ENCODE measurements at places on chromosomes 5 and 9.
A peak's percentile ranks its signal among the peaks of the same experiment; 100 is the strongest.

DNA sequence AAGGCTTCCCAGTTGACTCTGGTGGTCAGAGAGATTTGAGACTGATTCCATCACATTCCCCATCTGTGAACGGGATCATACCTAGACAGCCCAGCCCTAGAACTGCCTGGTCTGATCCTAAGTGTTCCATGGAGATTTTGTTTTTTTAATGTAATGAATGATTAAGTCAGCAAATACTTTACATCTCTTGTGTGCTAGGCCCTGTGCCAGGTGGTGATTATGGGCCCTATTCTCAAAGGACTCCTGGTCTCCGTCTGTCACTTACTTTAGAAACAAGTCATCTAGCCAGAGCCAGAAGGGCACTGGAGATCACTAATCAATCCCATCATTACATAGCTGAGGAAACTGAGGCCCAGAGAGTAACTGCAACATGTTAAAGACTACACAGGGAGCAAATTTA, 1.1 kb upstream of the GPX3 start:
- DNase-seq = peak; percentile 25

DNA sequence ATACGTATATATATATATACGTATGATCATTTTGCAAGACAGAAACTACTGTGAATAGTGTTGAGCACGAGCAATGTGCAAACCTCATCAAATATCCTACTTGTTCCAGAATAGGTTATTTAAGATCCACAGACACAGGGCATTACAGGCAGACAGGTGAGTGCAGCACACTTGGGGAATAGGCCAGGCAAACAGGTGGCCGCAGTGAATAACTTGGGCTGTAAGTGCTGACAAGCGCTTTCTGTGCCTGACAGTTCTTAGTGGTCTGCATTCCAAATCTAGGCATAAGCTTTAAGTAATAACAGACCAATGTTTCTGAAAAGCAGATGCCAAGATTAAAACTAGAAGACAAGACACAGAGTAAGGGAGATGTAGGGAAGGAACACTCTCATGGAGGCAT, 77.9 kb downstream of the LHFPL2 start:
- no peak for DNase-seq

DNA sequence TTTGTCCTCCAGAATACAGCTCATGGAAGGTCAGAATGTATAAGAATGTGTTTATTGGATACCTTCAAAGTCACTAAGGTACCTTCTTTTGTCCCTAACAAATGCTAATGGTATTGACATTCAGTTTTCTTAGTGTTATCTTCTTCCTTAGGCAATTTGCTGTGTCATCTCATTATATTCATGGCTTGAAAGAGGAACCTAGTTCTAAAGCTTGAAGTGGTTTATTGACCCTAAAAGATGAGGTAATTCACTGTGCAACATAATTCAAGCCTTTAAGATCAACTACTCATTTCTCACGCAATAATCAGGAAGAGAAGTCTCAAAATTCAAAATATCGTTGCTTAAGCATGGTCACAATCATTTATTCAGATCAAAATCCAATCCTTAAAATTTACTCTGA, 342.7 kb upstream of the RIOK2 start:
- no peak for DNase-seq

- no peak for DNase-seq
These were observed 208.9 kb downstream of the PDE4D start for GRCh38 chr5:59684388-59685190.

- DNase-seq = no peak
These were observed 385.2 kb downstream of the SPOCK1 start for GRCh38 chr5:137113939-137114338.

GRCh38 chr9:24258626-24259025, 287.1 kb downstream of the IZUMO3 start:
- DNase-seq = no peak

DNA sequence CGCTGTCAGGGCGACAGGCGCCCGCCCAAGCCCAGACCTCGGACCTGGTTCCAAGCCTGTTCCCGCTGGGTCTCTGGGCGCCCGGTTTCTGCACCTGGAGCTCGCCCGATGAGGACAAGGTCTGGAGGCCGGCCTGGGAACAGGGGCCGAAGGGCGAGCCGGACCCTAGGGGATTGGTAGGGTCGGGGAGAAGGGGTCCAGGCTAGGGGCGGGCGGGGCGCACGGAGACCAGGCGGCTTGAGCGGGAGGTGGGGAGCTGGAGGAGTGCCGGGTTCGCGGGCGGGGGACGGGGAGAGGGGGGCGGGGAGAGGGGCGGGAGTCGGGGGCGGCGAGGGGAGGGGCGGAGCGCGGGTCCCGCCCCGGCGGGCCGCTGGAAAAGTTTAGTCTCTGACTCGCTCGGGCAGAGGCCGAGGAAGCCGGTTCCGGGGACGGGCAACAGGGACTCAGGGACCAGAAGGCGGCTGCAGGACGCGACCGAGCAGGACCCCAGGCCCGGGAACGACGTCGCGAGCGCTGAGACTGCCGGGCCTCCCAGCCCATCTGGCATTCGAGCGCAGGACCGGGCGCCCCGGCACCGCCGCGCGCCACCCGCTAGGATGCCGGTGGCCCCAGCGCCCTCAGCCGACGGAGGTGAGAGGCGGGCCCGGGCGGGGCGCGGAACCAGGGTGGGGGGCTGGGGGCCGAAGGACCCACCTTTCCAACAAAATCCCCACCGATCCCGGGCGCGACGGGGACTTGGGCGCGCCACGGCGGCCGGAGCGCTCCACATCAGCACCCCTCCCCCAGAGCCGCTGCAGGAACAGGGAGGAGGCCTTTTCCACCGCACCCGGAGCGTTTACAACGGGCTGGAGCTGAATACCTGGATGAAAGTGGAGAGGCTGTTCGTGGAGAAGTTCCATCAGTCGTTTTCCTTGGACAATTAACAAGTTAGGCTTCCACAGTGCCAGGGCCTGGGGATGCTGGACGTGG, at the start of gene S1PR3:
TSS of gene S1PR3 (plus strand) at position 403 of the 969 bp plus-strand sequence. CDS start 9,733 bp downstream, outside the sequence.
- peak; percentile 57 for DNase-seq

GRCh38 chr9:131500377-131500776, 2.3 kb upstream of the POMT1 start:
- DNase-seq = no peak

- DNase-seq = no peak
These were observed 19.9 kb upstream of the CYLC2 start for GRCh38 chr9:102975251-102975650.

GRCh38 chr9:133485531-133486260, 6.8 kb upstream of the SLC2A6 start:
- DNase-seq = no peak

GRCh38 chr5:105033637-105034400, 1471.2 kb upstream of the NUDT12 start:
- DNase-seq = no peak

GRCh38 chr5:60584304-60584703, 115.7 kb downstream of the DEPDC1B start:
- no peak for DNase-seq

- DNase-seq = no peak
These were observed 10.2 kb downstream of the SPATA9 start for GRCh38 chr5:95672641-95673040.

DNA sequence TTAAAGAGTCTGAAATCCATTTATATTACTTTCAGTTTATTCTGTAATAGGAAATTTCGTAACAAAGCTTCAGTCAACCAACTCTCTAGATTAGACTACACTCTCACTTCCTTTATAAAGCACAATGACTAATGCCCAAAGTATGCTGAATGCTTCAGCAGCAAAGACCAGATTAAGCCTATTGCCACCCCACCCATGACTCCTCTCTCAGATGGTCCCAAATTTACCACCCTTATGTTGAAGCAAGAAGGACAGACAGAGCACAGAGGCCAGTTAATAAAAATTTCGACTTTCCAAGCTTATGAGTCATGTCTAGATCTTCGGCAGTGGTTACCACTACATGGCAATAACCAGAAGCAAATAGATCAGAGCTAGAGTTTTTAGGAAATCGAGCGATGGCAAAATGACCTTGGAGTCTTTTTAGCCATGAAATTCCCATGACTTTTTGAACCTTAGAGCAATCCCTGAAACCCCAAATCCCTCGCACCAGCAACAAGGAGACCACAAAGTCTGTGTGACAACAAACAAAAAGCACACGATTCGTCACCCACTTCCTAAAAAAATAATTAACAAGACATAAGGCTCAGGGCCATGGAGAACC, 287.8 kb upstream of the RASA1 start:
- DNase-seq = peak; percentile 91

- DNase-seq = peak; percentile 61
These were observed 123.5 kb downstream of the SCAMP1 start for GRCh38 chr5:78483809-78484521.

Measured in EH (cell line).